Non-pigmented ciliary epithelial cell (primary cell): ENCODE measurements at places on chromosomes 4 and X.

DNA sequence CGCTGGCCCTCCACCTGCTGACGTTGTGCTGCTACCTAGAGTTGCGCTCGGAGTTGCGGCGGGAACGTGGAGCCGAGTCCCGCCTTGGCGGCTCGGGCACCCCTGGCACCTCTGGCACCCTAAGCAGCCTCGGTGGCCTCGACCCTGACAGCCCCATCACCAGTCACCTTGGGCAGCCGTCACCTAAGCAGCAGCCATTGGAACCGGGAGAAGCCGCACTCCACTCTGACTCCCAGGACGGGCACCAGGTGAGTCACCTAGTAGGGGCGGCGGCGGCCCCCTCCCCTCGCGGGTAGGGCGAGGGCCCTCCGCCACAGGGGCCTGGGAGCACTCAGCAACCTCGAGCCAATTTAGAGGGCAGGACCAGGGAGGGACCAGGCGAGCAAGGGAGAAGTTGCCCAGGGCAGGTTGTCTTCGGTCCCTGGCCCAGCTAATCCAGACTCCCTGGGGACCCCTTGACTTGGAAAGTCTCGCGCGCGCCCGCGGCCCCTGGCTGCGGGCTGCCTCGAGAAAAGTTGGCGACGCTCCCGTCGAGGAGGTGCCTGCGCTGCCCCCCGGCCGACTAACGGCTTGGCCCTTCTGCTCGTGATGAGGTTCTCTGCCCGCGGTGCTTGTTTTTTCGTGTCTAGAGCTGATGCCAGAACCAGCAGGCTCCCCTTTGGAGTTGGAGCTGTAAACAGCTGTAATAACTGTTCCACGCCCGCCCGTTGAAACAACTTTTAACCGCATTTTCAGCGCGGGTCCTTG lies 717 bp downstream of the EDA start:
- no peak for DNase-seq

DNA sequence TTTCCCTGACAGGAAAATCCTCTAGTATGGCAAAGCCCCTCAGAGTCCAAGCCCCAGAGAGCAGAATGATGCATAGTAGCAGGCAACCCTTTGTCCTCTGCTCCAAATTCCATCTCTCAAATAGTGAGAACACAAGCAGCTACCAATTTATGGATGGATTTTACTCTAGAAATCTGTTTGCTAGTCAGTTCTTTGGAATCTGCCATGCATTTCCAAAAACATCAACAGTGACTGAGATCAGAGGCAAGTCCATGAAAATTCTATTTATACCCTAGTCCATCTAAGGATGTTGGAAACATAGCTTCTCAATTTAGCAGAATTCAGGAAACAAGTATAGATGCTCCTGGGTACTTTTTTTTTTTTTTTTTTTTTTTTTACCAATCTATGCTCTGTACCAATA lies 10.0 kb upstream of the CC2D2A start:
- no peak for DNase-seq

- DNase-seq = no peak
These were observed 191.1 kb upstream of the FAT4 start for GRCh38 chr4:125123570-125124109.

- DNase-seq = no peak
These were observed 2.5 kb downstream of the P2RY8 start for GRCh38 chrX:1534301-1535168.

- no peak for DNase-seq
These were observed 342.3 kb upstream of the GALNT7 start for GRCh38 chr4:172826346-172826745.

DNA sequence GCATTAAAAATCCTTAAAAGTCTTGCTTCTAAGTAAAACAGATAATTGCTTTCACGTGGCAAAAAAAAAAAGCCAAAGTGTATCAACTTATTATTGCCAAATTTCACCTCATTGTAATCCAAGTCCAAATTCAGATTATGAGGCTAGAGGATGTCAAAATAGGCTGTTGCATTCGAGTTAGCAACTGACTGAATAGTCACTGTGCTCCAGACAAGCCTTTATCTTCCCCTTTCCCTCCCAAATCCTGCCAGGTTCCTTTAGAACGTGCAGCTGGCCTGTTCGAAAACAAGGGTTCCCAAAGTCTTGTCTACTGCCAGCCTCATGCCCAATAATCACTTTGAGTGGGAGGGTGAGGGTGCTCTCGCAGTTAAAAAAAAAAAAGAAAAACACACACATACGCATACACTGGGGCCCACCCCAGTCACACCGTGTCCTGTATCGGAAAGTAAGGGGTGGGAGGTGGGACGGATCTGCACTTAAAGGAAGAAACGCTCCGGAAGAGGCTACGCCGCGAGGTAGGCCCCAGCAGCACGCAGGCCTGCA lies 603 bp downstream of the MAD2L1 start:
- no peak for DNase-seq

DNA sequence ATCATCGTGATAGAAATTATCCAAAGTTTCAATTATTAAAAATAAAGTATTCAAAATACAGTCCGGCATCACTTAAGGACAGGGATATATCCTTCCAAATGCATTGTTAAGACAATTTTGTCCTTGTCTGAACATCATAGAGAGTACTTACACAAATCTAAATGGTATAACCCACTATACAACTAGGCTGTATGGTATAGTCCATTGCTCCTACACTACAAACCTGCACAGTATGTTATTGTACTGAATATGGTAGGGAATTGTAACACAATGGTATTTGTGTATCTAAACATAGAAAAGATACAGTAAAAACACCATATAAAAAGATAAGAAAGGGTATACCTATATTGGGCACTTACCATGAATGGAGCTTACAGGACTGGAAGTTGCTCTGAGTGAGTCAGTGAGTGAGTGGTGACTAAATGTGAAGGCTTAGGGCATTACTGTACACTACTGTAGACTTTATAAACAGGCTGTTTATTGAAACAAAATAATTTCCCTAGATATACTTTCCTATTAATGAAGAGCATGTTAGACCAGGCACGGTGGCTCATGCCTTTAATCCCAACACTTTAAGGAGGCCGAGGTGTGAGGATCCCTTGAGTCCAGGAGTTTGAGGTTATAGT lies 44.8 kb upstream of the PTPN13 start:
- no peak for DNase-seq

- no peak for DNase-seq
These were observed 403.1 kb downstream of the DCAF12L2 start for GRCh38 chrX:125762954-125763353.

GRCh38 chr4:83455281-83456183 lies at the start of the genes HELQ and MRPS18C:
Gene HELQ, minus strand, starts transcription at chr4:83455823. Its CDS starts 130 bp downstream, at chr4:83455693.
Gene MRPS18C, plus strand, starts transcription at chr4:83456058. Its CDS starts 20 bp downstream, at chr4:83456078.
- DNase-seq = peak; percentile 96

DNA sequence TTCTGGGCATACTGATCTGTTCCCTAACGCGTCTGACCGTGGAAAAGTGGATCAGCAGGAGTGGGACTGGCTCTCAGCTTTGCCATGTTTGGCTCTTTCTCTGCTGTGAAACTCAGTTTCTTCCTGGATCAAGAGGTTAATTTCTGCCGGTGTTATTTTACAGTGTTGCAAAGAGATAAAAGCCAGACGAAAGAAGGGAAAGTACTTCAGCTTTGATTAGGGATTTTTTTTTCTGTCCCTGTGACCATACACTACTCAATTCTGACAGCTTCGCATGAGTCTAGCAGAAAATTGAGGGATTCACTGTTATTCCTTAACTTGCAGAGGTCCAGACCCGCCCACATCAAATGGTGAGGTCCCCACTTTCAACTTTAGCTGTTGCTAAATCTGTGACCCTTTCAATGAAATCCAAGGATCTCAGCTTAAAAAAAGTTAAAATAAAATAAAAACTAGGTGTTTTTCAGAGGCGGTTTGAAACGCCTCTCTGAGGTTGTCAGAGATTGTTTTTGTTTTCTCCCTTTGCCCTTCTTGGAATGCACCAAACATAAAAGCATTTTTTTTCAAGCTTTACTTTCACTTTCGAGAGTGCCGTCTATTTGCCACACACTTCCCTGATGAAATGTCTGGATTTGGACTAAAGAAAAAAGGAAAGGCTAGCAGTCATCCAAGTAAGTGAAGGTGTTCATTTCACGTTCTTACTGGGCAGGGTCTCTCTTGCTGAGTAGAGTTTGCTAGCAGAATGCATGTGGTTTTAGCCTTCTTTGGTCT lies at the start of gene TLR3:
Gene TLR3, plus strand, starts transcription at position 576 of the 768 bp plus-strand sequence. CDS start 7,464 bp downstream, outside the sequence.
- peak; percentile 13 for DNase-seq
